ENCODE measurements at places on chromosomes 5 and 9.

DNA sequence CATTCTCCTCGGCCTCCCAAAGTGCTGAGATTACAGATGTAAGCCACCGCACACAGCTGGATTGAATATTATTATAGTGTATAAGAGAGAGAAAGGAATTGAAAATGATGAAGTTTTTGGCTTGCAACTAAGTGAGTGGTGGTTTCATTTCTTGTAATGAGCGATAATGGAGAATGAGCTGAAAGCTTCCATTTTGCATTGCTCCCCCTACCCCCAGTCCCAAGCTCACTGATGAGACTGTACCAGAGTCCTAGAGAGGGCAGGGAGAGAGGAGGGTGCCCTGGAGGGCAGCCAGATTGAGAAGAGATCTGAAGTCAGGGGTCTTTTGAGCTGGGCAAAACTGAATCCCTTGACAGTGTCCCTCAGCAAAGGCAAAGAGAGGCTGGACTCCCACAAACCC, 38.5 kb upstream of the CTNNA1 start:
- no peak for DNase-seq

- DNase-seq: no peak
These were observed 42.5 kb downstream of the SEMA4D start for GRCh38 chr9:89455356-89455824.

DNA sequence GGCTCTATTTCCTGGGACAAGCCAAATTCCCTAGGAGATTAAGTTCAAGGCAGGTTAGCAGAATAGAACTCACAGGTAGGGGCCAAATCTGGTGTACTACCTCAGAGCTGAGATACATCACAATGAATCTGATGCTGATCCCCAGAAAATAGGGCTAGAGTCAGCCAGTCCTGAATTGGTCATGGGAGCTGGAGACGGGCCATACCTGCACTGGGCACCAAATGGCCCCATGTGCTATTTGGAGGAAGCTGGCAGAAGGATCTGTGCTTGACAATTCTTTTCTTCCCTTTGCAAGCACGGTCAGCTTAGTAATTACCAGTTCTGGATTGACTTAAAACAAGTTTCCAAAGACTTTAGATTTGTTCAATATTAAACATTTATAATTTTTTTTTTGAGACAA, 10.4 kb upstream of the GNAQ start:
- DNase-seq: no peak

- DNase-seq: no peak
These were observed 561 bp downstream of the SEC61B start for GRCh38 chr9:99222416-99223270.

DNA sequence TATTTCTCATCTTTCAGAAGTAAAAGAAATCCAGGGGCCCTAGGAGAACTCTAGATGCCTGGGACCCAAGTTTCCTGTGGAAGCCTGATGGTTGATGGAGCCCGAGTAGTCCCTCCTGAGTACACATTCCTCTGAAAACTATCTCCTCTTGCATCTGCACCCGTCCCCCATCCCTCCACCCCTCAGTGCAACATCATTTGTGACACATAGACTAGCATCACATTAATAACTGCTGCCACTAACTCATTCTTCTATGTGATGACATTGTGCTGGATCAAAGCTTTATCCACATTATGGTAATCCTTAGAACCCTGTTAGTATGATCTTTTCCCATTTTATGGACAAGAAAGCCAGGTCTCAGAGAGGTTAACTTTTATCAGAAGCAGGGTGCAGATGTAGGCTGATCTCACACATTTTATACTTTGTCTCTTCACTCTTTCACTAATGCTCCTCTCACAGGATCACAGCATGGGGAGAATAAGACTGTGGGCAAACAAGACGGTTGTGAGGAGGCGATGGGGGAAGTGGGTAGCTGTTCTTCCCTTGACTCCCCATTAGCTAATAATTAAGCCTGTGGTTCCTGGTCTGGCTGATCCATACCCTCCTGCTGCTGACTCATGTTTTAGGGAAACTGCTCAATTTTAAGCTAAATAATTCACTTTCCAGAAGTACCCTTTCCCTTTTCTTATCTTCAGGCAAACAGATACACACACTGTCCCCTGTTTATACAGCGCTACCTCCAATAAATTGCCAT, 3.9 kb upstream of the HK3 start:
- no peak for DNase-seq

DNA sequence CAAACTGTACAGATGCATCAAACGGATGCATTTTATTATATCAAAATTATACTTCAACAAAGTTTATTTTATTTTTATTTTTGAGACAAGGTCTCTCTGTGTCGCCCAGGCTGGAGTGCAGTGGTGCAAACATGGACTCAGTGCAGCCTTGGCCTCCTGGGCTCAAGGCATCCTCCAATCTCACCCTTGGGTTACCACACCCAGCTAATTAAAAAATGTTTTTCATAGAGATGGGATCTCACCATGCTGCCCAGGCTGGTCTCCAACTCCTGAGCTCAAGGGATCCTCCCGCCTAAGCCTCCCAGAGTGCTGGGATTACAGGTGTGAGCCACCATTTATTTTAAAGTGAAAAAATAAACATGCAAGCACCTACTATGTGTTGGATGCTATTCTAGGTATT, 40.1 kb upstream of the STXBP1 start:
- no peak for DNase-seq

DNA sequence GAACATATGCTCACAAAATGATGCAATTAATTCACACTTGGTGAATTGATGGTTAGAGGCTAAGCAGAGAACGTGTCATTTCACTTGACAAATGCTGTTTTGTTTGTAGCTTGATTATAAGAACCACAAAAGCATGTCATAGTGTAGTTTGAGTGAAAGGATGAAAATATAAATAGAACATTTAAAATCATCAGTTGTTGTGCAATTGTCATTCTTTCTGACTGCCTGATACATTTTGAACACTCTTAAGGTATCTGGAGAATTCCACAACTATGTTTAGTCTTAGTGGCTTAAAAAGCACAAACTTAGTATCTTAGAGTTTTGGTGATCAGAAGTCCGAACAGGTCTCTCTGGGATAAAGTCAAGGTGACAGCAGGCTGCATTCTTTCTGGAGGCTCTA, 129.4 kb downstream of the BASP1 start:
- DNase-seq: no peak

GRCh38 chr5:78589923-78590322, 58.6 kb downstream of the LHFPL2 start:
- no peak for DNase-seq

GRCh38 chr9:112087506-112087905, 87.6 kb downstream of the SUSD1 start:
- DNase-seq: no peak

- DNase-seq: no peak
These were observed 71.0 kb downstream of the PGM5 start for GRCh38 chr9:68427216-68427977.

DNA sequence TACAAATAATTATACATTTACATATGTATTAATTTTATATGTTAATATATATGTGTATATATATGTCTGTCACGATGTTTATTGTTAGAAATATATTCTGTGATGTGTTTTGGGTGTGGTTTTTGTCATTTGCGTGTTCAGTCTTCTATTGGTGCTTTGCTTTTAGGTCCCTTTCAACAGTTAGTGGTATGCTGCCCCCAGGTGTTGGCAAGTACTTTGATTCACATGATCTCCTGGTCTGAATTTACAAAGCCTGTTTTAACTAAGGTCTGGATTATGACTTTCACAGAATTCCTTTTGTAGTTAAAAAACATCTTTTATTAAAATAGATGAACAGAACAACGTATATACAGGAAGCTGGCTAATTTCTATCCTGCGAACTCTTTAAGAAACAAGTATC, 271.5 kb downstream of the CCDC171 start:
- no peak for DNase-seq

DNA sequence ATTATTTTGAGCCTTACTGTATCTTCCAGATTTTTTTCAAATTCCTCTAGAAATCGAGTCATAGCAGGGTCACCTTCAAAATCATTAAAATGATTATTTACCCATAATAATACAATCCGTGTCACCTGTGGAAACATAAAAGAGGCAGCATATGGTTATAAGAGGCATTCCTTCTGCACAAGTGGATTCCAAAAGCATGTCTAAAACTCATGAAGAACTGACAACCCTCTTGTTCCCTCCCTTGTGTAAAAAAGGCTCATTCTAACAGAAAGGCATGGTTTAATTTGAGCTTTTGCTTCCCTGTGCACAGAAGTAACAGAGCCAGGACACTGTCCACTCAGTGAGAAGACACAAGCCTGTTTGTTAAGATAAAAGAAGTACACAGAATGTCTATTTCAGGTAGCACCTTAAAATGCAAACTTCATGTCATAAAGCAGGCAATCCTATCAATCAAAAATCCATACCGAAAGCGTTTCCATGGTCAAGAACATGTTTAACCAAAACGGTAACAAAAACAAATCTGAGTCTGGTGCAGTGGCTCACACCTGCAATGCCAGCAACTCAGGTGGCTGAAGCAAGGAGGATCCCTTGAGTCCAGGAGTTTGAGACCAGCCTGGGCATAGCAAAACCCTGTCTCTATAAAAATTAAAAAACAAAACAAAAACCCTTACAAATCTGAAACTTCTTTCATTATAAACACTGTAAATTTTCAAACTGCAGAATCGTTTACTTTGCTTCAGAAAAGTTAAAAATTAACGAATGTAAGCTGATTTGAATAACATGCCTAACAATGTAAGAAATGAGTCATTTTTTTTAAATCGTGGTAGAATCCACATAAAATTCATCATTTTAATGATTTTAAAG, 139.3 kb downstream of the RAPGEF6 start:
- no peak for DNase-seq

GRCh38 chr9:77092536-77092935, 73.1 kb downstream of the FOXB2 start:
- no peak for DNase-seq

- peak; percentile 46 for DNase-seq
These were observed 313.8 kb downstream of the ENC1 start for GRCh38 chr5:74326571-74327338.
